GM12864 (cell line): ENCODE measurements at places on chromosomes 5 and 9.

DNA sequence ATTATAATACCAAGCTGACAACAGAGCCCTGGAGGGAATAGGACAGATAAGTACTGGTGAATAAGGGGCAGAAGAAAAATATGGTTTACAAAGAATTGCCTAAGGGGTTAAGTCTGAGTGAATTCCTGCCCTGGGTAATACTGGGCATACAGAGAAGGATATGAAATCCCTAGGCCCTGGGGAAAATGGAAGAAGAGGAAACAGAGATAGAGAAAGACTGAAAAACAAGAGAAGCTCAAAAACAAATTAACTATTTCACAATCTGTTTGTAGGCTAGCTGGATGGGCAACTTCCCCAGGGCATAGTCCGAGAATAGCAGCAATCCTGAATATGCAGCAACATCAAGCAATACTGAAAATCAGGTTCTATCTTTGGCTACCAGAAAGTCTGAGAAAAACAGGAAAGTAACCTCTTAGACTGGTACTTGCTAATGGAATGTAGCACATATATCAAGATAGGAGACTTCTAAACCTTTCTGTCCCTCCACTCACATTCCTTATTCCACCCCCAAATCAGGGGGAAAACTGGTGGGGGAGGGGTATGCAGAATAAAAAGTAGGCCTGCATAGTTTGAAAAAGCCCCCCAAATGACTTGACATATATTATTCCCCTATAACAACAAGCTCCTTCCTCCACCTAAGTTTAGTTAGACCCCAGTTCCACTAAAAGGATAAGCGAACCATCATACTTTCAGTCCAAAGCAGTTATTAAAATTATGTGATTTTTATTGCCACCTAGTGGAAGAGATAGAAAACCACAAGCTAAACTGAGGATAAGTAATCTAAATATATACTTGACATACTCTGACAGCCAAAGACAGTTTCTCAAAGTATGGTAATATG lies 20.6 kb downstream of the SLC38A9 start:
- DNase-seq: no peak

DNA sequence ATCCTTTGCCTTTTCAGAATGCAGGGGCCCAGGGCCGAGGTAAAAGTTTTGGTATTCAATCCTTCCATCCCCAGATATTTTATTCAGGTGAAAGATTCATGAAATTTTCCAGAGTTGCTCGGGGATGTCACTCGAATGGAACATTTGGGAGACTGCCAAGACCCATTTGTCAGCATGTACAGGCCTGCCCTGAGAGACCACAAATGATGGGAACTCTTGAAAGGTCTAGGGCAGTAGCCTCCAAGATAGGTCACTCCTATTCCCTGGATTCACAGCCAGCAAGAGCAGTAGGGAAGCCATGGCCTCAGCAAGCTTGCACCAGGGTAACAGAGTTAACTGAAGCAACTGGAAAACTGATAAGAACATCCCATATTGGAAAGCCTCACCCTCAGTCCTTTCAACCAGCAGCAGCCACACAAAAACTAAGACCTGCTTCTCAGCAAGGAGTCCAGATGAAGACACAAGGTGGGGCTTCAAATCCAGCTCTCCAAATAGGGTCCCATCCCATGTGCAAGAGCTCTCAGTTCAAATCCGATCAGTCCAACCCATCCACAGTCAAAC lies 12.5 kb downstream of the CARD6 start:
- no peak for DNase-seq

- no peak for DNase-seq
Measured at GRCh38 chr9:117729375-117729774, 25.2 kb downstream of the TLR4 start.

- no peak for DNase-seq
Measured at GRCh38 chr5:9726931-9727330, 96.8 kb upstream of the TAS2R1 start.

- no peak for DNase-seq
Measured at GRCh38 chr9:112354081-112354743, 20.8 kb upstream of the PTBP3 start.

GRCh38 chr5:177495243-177496060 lies 2.0 kb downstream of the PDLIM7 start:
- no peak for DNase-seq

DNA sequence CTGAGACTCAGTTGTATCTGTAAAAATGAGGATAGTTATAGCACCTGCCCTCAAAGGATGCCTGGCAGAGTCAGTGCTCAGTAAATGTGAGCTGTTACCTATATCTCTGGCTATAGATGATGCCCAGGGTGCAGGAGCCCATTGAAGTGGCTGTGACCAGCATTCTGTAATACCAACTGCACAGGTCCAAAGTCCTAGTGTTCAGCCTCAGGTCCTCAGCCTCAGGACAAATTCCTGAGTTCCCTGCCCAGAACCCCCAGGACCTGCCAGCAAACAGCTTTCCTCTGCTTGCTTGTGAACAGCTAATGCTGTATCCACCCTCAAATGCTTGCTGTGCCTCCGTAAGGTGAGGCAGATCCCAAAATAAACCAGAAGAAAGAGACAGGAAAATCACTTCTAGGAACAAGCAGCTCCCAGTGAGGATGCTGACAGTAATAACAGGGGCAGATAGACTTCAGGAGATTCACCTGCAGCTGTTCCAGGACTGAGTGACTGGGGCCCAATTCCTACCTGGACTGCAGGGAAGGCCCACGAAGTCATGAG lies 80.8 kb downstream of the SIL1 start:
- no peak for DNase-seq

- no peak for DNase-seq
Measured at GRCh38 chr5:25568989-25569625, 924.3 kb upstream of the CDH10 start.

GRCh38 chr9:84811072-84811750 lies 141.7 kb downstream of the NTRK2 start:
- DNase-seq: no peak

DNA sequence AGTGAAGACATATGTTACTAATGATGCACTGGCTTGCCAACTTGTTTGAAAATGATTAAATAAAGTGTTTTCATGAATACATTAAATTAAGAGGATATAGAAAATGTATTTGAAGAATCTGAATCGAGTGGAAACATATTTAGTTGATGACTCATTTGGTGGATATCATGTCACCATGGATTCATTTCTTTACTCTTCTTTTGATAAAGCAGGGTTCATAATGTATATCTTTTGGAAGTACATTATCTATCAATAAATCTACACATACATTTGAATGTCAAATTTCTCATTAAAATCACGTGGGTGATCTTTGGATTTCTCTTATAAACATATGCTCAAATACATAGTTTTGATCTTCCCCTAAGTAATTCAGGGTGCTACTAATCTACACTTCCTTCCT lies 1148.1 kb upstream of the ACO1 start:
- no peak for DNase-seq

GRCh38 chr5:57777174-57777581 lies 294.6 kb upstream of the ACTBL2 start:
- no peak for DNase-seq

DNA sequence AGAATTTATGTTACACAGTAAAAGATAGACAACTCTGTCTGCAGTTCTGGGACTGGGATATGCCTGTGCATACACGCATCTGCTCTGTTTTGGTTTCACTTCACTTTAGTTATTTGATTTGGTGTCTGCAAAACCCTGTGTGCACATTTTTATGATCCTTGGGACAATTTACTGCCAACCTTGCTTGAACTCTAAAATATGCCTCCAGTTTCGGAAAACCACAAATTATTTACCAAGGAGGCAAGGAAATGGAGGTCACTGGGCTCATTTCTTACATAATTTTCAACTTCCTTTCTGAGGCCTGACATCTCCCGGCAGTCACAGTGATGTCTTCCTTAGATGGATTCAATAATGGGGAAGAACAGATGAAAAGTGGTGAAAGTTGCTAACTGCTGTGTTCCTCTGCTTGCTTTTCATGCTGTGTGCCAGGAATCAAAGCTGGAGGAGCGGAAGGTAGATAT lies 61.2 kb upstream of the TAF11L2 start:
- DNase-seq: no peak

- no peak for DNase-seq
Measured at GRCh38 chr9:119707228-119707845, 338.1 kb upstream of the BRINP1 start.

DNA sequence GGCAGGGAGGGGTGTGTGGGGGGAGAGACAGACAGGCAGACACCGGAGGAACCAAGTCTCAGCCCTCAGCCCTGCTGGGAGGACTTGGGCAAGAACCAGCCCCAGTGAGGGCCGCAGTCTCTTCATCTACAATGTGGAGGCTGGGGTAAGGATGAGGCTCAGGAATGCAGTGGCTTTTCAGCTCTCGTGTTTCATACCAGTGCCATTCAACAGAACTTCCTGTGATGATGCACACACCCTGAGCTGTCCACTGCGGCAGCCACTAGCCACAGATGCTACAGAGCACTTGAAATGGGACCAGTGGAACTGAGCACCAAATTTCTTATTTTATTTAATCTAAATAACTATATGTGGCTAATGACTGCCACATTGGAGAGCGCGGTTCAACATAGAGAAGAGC lies 10.7 kb downstream of the CAMK2A start:
- DNase-seq: no peak

- DNase-seq: no peak
Measured at GRCh38 chr9:133737774-133738639, at the start of gene SARDH. Gene SARDH, minus strand, starts transcription at chr9:133738352. Its CDS starts 4,179 bp downstream, at chr9:133734173.

DNA sequence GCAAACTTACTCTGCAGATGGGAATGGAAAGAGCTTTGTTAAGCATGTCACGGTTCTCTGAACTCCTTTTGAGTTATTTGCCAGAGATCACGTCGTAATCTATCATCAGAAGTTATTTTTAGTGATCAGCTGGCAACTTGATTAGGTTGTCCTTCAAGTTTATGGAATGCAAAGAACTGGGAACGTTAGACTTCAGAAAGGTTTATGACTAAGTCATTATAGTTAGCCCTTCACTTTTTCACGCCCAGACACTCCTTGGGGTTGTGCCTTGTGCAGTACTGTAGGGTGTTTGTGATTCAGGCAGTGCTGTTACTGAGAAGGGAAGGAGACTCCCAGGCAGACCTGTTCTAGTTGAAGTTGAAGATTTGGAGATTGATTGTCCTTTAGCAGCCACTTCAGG lies 26.8 kb upstream of the PHF2 start:
- DNase-seq: no peak

DNA sequence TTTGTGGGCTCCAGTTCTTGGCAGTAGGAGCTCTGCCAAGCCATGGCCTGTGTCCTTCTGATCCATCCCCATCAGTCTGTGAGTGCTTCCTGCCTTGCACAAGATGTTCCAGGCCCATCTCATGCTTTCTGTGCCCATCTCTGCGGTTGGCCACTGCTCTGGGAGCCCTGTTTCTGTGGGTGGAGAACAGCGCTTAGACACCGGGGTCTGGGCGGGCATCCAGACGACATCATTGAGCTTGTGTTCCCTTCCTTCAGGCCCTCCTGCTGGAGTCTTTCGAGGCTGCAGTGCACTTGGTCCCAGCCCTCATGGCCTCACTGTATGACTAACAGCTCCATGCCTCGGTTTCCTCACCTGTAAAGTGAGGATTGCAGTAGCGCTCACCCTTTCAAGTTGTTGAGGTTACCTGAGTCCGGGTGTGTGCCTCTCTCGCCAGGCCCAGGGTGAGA lies 14.9 kb upstream of the CARD19 start:
- DNase-seq: no peak

DNA sequence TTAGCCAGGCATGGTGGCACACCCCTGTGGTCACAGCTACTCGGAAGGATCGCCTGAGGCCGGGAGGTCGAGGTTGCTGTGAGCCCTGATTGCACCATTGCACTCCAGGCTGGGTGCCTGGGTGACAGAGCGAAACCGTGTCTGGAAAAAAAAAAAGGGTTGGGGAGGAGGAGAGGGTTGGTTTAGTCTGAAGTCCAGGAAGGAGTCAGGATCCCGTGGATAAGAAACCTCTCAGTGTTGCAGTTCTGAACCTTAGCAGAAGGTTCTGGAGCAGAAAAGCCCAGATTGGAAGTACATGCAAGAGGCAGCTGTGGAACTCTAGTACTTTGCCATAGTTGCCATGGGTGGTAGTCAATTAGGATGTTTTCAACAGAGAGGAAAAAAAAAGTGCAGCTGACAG lies 125.2 kb upstream of the CPEB4 start:
- DNase-seq: no peak

DNA sequence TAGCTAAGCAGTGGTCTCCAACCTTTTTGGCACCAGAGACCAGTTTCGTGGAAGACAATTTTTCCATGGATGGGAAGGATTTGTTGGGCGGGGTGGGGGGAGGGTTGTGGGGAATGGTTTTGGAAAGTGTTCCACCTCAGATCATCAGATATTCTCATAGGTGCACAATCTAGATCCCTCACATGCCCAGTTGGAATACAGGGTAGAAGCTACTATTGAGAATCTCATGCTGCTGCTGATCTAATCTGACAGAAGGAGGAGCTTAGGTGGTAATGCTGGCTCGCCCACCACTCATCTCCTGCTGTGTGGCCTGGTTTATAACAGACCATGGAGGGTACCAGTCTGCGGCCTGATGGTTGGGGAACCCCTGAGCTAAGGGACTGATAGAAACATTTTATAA lies 662.7 kb upstream of the RGMB start:
- no peak for DNase-seq

- DNase-seq: no peak
Measured at GRCh38 chr5:133408322-133408721, 204.0 kb downstream of the FSTL4 start.

DNA sequence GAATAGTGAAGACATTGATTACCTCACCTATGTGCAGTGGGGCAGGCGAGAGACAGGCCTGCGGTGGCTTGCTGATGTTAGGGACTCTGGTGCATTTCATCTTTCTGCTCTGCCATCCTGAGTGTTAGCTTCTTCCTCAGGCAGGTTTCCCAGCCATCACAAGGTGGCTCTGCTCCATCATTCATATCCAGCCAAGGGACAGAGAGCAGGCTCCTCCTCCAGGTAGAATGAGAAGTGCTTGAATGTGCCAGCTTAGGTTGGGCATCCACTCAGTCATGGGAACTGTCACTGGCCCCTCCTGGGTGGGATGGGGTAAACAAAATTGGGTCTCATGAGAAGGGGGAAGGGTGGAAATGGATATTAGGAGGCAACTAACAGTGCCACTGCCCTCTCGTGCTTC lies 24.8 kb downstream of the GPR107 start:
- DNase-seq: no peak

DNA sequence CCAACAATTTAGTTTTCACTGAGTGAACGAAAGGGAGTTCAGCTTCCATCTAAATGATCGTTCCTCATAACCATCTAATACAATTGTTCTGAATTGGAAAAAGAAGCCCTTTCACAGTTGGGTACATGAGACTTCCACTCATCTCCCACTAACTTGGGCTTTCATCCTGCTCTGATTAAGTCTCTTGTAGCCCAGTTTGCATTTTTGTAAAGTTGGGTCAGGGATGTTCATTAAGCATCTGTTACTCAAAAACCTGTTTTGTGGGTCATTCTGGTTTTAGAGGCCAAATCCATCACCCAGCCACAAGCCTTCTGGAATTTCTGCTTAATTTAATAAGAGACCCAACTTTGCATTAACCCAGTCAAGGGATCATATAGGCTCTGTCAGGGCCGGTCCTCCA lies 385.3 kb downstream of the BNC2 start:
- DNase-seq: no peak

GRCh38 chr9:136541179-136541578 lies 4.7 kb downstream of the NOTCH1 start:
- no peak for DNase-seq
